ENCODE measurements at places on chromosomes 6 and 20.

DNA sequence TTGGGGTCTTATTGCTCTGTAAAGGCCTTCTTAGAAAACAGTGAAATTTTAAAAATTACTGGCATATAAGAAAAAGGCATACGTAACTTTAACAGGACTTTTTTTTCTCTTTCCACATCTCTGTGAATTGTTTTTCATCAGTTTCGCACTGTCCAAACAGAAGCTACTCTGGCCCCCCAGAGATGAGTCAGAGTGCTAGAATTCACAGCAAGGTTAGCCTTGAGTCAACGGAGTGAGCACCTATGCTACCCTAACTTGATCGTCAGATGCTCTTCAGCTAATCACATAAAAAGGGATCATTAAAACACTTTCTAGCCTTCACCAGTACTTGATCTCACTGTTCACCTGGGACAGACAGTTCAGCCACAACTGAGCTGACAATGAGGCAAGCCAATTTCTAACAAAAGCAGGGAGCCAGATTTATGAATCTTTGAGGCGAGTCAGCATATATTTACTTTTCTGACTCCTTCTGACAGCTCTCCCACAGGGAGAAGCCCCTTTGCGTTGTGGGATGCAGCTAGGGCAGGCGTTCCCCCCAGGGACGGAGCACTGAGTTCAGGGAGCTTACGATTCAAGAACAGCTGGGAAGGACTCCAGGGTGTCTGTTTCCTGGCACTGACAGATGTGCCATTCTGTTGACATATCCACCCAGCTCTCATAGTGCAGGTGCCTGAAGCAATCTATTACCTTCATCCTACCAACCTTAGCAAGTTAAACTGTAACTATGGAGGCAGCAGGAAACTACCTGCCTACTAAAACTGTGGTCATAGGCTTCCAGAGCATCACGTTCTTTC is 46.4 kb upstream of the SPDEF start:
- no peak for DNase-seq

GRCh38 chr6:116100419-116101301 is at the start of gene NT5DC1:
Gene NT5DC1 (plus strand): TSS chr6:116100853. CDS start chr6:116100931, 78 bp downstream.
- peak; percentile 83 for DNase-seq

DNA sequence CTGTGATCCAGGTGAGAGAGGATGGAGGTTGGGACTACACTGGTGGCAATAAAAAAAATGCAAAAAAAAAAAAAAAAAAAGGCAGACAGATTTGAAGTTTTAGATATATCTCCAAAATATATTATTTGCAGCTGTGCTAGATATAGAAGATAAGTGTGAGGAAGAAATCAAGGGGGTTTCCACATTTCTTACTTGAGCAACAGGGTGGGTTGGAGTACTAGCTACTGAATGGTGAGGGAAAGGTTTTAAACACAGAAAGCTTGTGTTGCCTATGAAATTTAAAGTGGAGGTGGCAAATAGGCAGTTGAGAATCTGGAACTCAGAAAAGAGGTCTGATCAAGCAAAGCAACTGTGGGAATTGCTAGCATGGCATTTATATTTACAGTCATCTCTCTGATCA is 59.9 kb upstream of the GNRH2 start:
- no peak for DNase-seq

DNA sequence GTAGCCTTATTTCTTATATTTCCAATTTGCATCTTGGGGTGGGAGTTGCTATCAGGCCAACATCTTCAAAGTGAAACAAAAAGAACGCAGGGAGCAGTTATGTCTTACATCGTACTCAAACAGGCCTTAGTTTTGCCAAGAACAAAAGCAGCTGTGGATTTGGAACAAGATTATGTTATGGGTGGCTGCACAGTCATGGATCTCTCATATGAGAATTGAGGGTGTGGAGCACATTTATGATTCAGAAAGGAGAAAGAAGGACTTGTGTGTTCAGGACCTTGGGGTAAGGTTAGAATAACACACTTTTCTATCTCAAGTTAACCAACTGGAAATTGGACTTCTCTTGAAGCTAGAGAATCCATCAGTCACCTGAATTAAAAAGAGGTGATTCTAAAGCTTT is 259.9 kb downstream of the FOXA2 start:
- DNase-seq = no peak

- no peak for DNase-seq
Measured at GRCh38 chr6:158131926-158132325, 36.1 kb downstream of the SERAC1 start.

GRCh38 chr20:58602124-58602523 is 49.0 kb upstream of the STX16 start:
- no peak for DNase-seq

DNA sequence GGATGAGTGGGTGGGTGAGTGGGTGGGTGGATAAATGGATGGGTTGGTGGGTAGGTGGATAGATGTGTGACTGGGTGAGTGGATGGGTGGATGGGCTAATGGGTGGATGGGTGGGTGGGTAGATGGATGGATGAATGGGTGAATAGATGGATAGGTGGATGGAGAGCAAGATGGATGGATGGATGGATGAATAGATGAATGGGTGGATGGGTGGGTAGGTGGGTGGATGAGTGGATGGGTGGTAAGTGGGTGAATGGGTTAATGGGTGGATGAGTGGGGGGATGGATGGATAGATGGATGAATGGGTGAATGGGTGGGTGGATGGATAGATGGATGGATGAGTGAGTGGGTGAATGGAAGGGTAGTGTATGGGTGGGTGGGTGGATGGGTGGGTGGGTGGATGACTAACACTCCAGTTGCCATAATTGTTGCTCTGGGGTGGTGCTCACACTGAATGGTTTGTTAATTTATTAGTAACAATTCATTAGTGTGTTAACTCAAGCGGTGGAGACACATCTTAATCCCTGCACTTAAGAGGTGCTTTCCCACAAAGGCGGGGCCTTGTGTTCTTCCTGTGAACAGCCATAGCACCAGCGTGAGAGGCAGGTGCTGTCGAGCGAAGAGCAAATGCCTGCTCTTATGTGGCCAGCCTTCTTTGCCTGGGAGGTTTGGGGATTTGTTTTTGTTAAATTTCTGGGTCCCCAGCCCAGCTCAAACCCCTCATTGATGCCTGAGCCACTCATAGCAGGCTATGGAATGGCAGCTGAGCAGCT is 4.9 kb upstream of the APCDD1L start:
- no peak for DNase-seq

GRCh38 chr20:32397567-32398084 is 39.5 kb downstream of the ASXL1 start:
- DNase-seq = no peak

- DNase-seq = no peak
Measured at GRCh38 chr6:45052325-45052724, 275.8 kb upstream of the RUNX2 start.

GRCh38 chr6:2387445-2387844 is 142.0 kb upstream of the GMDS start:
- no peak for DNase-seq

DNA sequence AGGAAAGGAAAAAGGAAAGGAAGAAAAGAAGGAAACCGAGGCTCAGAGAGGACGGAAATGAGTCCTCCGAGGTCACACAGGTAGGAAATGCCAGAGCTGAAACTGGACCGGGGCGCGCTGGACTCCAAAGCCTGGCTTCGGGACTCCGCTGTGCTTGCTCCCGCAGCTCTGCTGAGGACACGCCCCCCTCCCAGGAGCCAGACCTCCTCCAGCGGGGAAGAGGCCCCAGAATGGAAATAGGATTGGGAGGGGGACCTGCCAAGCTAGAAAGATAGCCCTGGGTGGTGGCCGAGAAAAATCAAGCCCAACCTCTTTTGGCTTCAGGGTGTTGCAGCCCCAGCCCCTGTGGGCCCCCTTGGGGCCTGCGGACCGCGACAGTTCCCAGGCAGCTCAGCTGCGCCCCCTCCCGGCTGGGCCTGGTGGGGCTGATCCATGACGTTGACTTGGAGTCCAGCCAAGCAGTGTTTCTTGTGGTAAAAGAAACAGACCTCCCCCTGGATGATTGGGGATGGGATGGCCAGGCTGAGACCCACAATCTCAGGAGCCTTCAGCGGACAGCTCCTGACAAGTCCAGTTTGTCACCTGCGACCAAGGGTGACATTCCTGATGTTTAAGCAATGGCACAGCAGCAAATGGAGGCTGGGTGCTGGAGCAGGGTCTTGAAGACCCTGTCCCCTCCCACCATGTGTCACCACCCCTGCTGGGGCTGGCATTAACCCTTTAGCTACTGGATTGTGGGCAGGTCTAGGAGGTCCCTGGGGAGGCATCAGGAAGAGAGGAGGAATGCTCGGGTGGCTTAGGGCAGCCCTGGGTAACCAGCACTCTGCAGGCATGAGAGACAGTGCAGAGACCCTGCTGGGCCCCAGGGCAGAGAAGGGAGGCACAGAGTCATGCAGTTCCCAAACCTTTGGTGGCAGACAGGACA is 55.4 kb downstream of the RIPOR3 start:
- DNase-seq = no peak
